ENCODE measurements at places on chromosomes 5 and 9.

DNA sequence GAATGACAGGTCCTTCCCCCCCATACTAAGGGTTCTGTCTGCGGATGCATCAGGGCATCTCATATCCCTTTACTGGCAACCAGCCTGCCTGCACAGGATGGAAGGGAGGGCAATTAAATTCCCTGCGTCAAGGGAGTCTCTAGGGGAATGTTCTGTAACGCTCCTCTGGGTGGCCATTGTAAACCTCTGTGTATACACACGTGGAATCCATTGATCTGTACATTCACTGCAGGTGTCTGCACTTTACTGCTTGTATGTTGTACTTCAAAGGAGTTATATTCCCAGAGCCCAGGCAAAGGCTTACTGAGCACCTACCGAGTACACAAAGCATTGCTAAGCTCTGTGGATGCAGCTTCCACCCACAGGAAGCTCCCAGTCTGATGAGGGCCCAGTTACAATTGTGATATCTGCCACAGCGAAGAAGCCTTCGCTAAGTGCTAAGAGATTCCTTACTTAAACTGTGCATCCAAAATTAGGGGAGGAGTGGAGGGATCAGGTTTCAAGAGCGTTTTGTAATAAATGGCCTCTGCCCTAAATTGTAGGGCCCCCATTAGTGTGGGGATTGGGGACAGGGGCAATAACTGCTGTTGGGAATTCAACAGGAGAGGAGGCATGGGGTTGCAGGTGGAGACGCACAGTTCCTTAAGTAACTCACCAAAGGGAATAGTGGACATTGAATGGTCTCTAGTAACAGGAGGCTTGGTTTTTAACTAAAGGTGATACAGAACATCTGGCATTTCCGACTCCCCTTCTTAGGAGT, 1.5 kb upstream of the RETREG1 start:
- DNase-seq, result no peak

GRCh38 chr9:88571419-88571818, 36.4 kb downstream of the NXNL2 start:
- DNase-seq, result no peak

GRCh38 chr5:105587963-105588662, 2025.5 kb upstream of the NUDT12 start:
- no peak for DNase-seq

DNA sequence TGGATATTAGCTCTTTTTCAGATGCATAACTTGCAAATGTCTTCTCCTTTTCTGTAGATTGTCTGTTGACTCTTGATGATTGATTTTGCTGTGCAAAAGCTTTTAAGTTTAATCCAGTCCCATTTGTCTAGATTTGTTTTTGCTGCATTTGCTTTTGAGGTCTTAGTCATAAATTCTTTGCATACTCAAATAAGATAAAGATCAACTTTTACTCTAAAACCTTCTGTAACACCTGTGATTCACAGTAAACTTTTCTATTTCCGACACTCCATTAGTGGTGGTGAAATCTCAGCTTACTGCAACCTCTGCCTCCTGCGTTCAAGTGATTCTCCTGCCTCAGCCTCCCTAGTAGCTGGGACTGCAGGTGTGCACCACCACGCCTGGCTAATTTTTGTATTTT, 239.0 kb upstream of the ST8SIA4 start:
- DNase-seq, result no peak

- DNase-seq, result no peak
These were observed 38.7 kb downstream of the MAPK9 start for GRCh38 chr5:180253036-180253824.

DNA sequence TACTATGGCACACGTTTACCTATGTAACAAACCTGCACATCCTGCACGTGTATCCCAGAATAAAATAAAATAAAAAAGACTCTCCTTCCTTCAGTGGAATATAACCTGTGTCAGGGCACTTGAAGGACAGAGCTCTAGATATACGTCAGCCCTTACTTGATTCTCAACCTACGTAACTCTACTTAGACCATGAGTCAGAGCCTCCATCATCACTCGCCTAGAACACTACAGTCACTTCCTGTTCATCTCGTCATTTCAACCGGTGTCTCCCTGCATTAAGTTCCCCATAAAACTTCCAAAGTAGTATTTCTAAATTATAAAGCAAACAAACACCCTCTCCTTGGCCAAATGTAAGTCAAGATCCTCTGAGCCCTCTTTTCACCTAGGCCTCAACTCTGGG, 243.5 kb upstream of the CCNG1 start:
- DNase-seq, result no peak

DNA sequence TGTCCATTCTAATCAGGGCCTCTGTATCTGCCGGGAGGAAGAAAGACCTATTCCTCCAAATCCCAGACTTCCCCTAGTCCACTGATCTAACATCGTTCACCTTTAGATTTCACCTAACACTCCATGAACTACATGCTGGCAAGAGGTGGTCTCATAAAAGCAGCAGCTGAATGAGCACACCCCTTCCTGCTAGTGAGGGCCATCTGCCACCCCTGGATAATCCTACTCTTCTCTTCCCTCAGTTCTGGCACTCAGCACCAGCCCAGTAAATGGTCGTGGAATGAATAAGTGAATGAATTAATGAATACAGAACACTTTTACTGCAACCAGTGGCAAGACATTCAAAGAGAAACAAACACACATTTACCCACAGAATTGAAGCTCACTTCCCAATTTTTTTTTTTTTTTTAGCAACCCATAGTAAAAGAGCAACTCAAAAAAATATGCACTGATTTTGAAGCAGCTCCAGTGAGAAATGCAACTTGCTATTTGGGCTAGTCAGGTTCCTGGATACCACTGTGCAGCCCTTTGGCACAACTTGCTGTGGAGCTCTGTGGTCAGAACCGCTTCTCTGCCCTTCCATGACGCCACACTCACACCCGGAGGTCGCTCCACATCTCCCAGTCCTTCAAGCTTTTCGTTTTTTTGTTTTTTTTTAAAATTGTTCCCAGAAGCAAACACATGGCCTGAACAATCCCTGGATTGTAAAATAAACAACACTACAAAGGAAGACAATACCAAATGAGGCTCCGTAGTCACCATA, 6.2 kb downstream of the RNF183 start:
- no peak for DNase-seq

DNA sequence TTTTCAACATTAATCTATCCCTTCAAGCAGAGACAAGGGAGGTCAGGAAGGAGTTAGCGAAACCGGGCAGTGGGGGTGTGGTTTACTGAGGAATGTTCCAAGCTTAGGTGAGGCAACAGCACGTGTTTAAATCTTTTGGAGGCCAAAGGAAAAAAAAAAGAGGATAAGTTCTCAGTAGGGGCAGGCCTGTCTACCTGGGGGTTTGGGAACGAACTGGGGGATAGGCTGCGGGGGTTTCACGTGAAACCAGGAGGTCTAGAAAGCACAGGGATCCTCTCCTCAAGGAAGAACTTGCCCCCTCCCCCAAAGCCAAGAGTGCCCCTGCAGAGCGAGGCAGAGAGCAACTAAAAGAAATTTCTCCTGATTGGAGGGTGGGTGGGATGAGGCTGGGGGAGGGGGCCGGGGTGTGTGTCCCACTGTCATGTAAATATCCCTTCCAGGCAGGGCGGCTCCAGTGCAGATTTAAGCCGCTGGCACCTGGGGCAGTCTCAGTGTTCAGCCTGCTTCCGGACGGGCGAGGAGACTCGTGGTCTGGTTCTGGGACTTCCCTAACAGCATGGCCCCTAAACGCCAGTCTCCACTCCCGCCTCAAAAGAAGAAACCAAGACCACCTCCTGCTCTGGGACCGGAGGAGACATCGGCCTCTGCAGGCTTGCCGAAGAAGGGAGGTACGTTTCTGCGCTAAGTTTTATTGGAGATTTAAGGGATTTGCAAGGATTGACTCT, 5.5 kb upstream of the SET start:
- DNase-seq, result peak; percentile 34

- DNase-seq, result no peak
These were observed 33.3 kb downstream of the PIP5K1B start for GRCh38 chr9:68738358-68738757.

GRCh38 chr5:157911568-157911967, 52.6 kb upstream of the CLINT1 start:
- no peak for DNase-seq

GRCh38 chr5:99089822-99090549, 161.2 kb upstream of the CHD1 start:
- DNase-seq, result no peak

- peak; percentile 15 for DNase-seq
These were observed 114.9 kb upstream of the TRIM32 start for GRCh38 chr9:116572095-116572748.

- DNase-seq, result no peak
These were observed 175.1 kb downstream of the PCSK1 start for GRCh38 chr5:96257904-96258303.

DNA sequence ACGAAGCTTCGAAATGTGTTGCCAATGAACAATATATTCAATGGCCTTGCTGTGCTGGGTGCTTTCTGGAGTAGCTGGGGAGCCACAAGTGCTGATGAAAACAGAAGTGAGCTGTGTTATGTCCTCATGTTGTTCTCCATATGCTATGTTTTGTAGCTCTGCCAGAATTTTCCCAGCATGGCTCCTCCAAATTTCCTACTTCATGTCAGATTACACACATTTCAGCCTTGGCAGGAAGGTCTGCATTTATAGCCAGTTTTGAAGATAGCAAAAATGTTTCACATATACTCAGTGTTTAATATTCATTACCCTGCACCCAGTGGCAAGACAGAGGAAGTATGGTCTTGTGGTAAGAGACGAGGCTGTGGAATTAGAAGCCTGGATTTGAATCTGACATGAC, 22.6 kb upstream of the NMUR2 start:
- no peak for DNase-seq

Measured in activated CD4-positive, alpha-beta T cell treated with anti-CD3 and anti-CD28 coated beads, Interleukin-2, amount 10 ng/mL, durations not matched to agents 7 days and 5 days (primary cell).